ENCODE measurements at places on chromosomes 1 and 21. TPM values are rescaled to one million over a fixed set of nuclear protein-coding genes. Genes with fewer than 3 reads are reported as not detected.

- peak; percentile 9 for DNase-seq
- H3K27ac ChIP-seq: no peak overlapping the region
- H3K4me1 ChIP-seq: no peaks in the 10 kb centered on the region
- no peaks in the 10 kb centered on the region for H3K27me3 ChIP-seq
Observed at GRCh38 chr1:160354388-160354985, 11.3 kb downstream of the NCSTN start.

DNA sequence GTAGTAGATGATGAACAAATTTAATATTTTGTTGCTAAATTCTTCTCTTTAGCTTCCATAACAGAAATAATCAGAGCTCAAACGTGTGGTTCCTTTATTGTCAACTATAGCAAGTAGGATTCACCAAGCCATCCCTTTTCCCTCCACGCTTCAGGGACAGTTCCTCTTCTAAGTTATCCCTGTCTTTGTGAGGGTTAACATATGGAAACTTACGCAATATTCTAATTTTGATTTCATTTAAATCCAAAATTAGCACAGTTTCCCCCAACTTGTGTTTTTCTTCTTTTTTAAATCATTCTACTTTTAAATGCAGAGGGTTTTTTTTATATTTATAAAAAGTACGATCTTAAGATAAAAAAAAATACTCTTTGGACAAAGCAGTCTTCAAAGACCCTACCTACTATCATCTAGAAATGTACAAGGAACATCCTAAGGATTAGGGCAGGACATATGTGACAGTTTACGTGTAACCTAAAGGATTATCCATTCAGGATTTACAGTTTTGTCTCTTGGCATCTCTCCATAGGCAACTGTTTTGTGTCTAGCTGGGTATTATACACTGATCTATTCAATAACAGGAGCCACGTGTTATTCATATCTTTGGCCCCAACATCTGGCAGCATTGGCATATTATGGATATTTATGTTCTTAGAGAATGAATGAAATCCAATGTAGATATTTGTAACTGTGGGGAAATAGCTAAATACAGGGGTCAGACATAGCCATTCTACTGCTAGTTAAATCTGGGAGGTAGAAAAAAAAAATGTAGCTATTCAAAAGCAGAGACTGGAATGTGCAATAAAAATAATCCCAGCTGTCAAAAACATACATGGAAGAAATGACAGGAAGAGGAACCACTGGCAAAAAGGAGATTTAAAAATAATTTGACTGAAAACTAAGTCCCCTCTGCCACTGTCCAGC is 272.9 kb downstream of the NEGR1 start:
- no peaks in the 10 kb centered on the region for H3K27me3 ChIP-seq
- no peaks in the 10 kb centered on the region for H3K36me3 ChIP-seq
- DNase-seq: no peak
- H3K4me3 ChIP-seq: no peak overlapping the region

GRCh38 chr1:25774921-25775771 is 24.8 kb upstream of the SELENON start:
- H3K27ac ChIP-seq: peak overlapping the region; percentile 74
- peak overlapping the region; percentile 31 for H3K4me3 ChIP-seq
- H3K27me3 ChIP-seq: no peaks in the 10 kb centered on the region
- H3K4me1 ChIP-seq: peaks cover 55% of the 10 kb centered on the region
- DNase-seq: peak; percentile 81

GRCh38 chr1:151367658-151368392 is 4.7 kb downstream of the SELENBP1 start:
- H3K4me3 ChIP-seq: no peak overlapping the region
- peaks cover 18% of the 10 kb centered on the region for H3K27me3 ChIP-seq
- H3K4me1 ChIP-seq: no peaks in the 10 kb centered on the region
- H3K36me3 ChIP-seq: no peaks in the 10 kb centered on the region

- no peaks in the 10 kb centered on the region for H3K27me3 ChIP-seq
- no peak for DNase-seq
Observed at GRCh38 chr1:227733751-227734545, 1.2 kb downstream of the JMJD4 start.

- no peaks in the 10 kb centered on the region for H3K36me3 ChIP-seq
- DNase-seq: no peak
- peaks cover 16% of the 10 kb centered on the region for H3K27me3 ChIP-seq
- H3K4me1 ChIP-seq: no peaks in the 10 kb centered on the region
Observed at GRCh38 chr1:155026154-155026553, 7.4 kb downstream of the DCST2 start.

DNA sequence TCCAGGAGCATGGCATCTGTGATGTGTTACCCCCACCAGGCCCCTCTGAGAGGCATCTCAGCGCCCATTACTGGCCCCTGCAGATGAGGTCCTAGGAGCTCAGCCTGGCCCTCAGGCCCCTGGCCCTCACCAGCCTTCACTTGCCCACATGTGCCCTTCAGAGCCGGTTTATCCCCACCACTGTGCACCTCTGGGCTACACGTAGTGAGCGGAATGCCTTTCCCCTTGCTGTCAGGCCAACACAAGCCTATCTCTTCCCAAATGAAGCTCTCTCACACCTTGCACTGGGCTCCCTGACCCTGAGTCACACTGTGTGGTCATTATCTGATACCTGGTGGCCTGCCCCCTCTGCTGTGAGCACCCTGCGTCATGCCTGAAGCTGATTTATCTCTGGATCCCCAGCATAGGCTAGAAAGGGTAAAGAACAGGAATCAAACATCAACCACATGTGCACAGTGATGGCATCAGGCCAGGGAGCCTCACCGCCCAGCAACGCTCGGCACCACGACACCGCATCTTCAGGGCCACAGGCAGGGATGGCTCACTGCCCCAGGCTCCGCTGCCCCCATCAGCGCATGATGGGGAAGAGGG is 49.1 kb downstream of the GLIS1 start:
- H3K4me1 ChIP-seq: no peaks in the 10 kb centered on the region
- no peak overlapping the region for H3K27ac ChIP-seq
- peaks cover 53% of the 10 kb centered on the region for H3K27me3 ChIP-seq
- DNase-seq: no peak

GRCh38 chr1:205532026-205532898 is 27.8 kb downstream of the CDK18 start:
- peaks cover 3% of the 10 kb centered on the region for H3K36me3 ChIP-seq
- no peak overlapping the region for H3K27ac ChIP-seq
- H3K27me3 ChIP-seq: no peaks in the 10 kb centered on the region

GRCh38 chr1:225928186-225929175 is 4.4 kb upstream of the PYCR2 start:
- H3K27ac ChIP-seq: peak overlapping the region; percentile 54
- no peak overlapping the region for H3K4me3 ChIP-seq
- DNase-seq: no peak
- H3K4me1 ChIP-seq: peaks cover 22% of the 10 kb centered on the region
- no peaks in the 10 kb centered on the region for H3K36me3 ChIP-seq
- no peaks in the 10 kb centered on the region for H3K27me3 ChIP-seq

DNA sequence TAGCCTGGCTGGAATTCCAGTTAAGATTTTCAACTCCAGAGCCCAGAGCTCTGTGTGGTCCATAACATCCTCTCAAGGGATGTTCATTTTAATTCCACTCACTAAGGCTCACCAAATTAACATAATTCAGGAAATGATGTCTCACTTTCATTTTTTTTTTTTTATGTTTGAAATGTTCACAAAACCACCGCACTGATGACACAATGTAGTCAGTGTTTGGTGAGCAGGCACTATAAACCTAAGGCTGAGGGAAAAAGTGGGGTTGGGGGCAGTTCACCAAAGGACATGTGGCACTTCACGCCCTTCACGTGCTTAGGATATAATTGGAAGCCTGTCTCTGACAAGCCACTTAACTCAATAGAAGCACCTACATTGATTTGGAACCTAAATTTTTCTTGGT is 177.3 kb upstream of the CAMK1G start:
- H3K4me1 ChIP-seq: no peaks in the 10 kb centered on the region
- no peaks in the 10 kb centered on the region for H3K36me3 ChIP-seq
- H3K27ac ChIP-seq: no peak overlapping the region

DNA sequence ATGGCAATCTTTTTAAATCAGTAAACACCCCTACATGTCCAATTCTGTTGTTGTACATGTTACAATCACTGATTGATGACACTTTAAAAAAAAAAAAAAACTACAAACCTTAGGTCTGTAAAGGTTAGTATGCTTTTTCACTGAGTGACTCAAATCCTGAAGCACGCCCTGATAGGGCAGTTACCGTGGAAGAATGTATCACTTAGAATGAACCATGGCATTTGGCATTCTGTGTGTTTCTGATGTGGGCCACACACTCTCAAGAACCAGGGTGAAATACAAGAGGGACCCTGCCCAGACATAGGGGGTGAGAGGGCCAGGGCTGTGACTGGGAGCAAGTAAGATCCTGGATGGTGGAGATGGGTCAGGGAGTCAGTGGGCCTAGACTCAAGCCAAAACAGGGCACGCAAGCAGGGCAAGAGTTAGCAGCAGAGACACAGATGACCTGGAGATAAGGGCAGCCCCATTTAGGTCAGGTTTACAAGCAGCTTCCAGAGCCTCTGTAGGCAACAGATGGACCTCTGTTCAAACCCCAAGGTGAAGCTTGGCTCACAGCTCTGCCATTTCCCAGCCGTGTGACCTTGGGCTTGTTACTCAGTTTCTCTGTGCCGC is 47.6 kb upstream of the DMRTB1 start:
- H3K27ac ChIP-seq: peak overlapping the region; percentile 97
- H3K4me1 ChIP-seq: peaks cover 3% of the 10 kb centered on the region
- H3K27me3 ChIP-seq: no peaks in the 10 kb centered on the region

GRCh38 chr1:183957216-183957830 is 80.2 kb downstream of the COLGALT2 start:
- no peaks in the 10 kb centered on the region for H3K27me3 ChIP-seq
- H3K4me1 ChIP-seq: peaks cover 26% of the 10 kb centered on the region
- peak overlapping the region; percentile 81 for H3K27ac ChIP-seq
- no peak for DNase-seq
- no peak overlapping the region for H3K4me3 ChIP-seq

- DNase-seq: no peak
- H3K4me1 ChIP-seq: peaks cover 2% of the 10 kb centered on the region
- H3K4me3 ChIP-seq: no peak overlapping the region
Observed at GRCh38 chr21:37130971-37131370, 57.9 kb downstream of the TTC3 start.

- no peak overlapping the region for H3K27ac ChIP-seq
- no peak overlapping the region for H3K4me3 ChIP-seq
- no peaks in the 10 kb centered on the region for H3K36me3 ChIP-seq
- DNase-seq: no peak
Observed at GRCh38 chr1:180620581-180620980, 11.2 kb upstream of the XPR1 start.

- DNase-seq: no peak
- H3K4me3 ChIP-seq: no peak overlapping the region
- H3K36me3 ChIP-seq: no peaks in the 10 kb centered on the region
- no peak overlapping the region for H3K27ac ChIP-seq
- no peaks in the 10 kb centered on the region for H3K27me3 ChIP-seq
Observed at GRCh38 chr1:228781161-228781808, 46.0 kb downstream of the RHOU start.

DNA sequence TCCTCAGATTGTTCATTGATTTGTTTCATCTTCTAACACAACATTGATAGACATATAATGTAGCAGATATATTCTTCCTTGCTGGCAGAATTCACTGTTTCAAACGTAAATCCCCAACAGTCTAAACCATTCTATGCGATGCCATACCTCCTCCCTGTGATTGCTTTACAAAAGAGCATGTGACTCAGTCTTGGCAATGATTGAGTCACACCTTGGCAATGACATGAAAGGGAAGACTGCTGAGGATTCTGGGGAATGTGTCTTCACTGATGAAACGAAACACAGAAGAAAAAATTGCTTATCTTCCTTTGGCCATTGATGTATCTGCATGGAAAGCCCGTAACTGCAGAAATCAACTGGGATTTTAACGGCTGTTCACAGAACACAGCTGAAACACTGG is 409.6 kb upstream of the ZRANB2 start:
- H3K36me3 ChIP-seq: no peaks in the 10 kb centered on the region
- H3K27me3 ChIP-seq: no peaks in the 10 kb centered on the region
- no peak overlapping the region for H3K4me3 ChIP-seq

- DNase-seq: no peak
- H3K27ac ChIP-seq: no peak overlapping the region
- no peaks in the 10 kb centered on the region for H3K4me1 ChIP-seq
- peaks cover 4% of the 10 kb centered on the region for H3K27me3 ChIP-seq
- no peak overlapping the region for H3K4me3 ChIP-seq
Observed at GRCh38 chr1:54919367-54920359, 32.7 kb upstream of the DHCR24 start.

- H3K36me3 ChIP-seq: no peaks in the 10 kb centered on the region
- H3K27ac ChIP-seq: no peak overlapping the region
- no peak for DNase-seq
- H3K4me3 ChIP-seq: no peak overlapping the region
Observed at GRCh38 chr1:207646944-207647579, 2.1 kb downstream of the CR1L start.

GRCh38 chr1:53549287-53549686 is 90.1 kb downstream of the DMRTB1 start:
- H3K4me1 ChIP-seq: peaks cover 5% of the 10 kb centered on the region
- DNase-seq: no peak
- peaks cover 11% of the 10 kb centered on the region for H3K27me3 ChIP-seq
- H3K27ac ChIP-seq: no peak overlapping the region
- H3K4me3 ChIP-seq: no peak overlapping the region

- H3K27ac ChIP-seq: no peak overlapping the region
- no peaks in the 10 kb centered on the region for H3K36me3 ChIP-seq
- H3K27me3 ChIP-seq: no peaks in the 10 kb centered on the region
- H3K4me3 ChIP-seq: no peak overlapping the region
- H3K4me1 ChIP-seq: no peaks in the 10 kb centered on the region
Observed at GRCh38 chr1:209659909-209660308, 7.7 kb upstream of the LAMB3 start.

- no peak overlapping the region for H3K27ac ChIP-seq
- H3K4me1 ChIP-seq: no peaks in the 10 kb centered on the region
- no peak overlapping the region for H3K4me3 ChIP-seq
Observed at GRCh38 chr1:243729956-243730355, 120.1 kb downstream of the AKT3 start.

GRCh38 chr1:206899717-206900116 is 2.5 kb downstream of the IL24 start:
- no peak for DNase-seq
- H3K4me3 ChIP-seq: no peak overlapping the region
- no peaks in the 10 kb centered on the region for H3K27me3 ChIP-seq

- H3K36me3 ChIP-seq: no peaks in the 10 kb centered on the region
- H3K27me3 ChIP-seq: no peaks in the 10 kb centered on the region
- no peaks in the 10 kb centered on the region for H3K4me1 ChIP-seq
- no peak overlapping the region for H3K27ac ChIP-seq
- no peak for DNase-seq
Observed at GRCh38 chr1:162040657-162041056, 17.0 kb upstream of the OLFML2B start.

Gene CA14
- total RNA-seq: not detected

Gene CHAF1B
- 4.2 TPM for total RNA-seq

Gene SLC30A10
- total RNA-seq: not detected

Gene GPR89B
- total RNA-seq: 23.9 TPM

Gene FLG2
- total RNA-seq: not detected

Gene FAM72B
- total RNA-seq: not detected

Gene ERVH48-1
- 0.21 TPM for total RNA-seq

Gene DCST2
- 2.6 TPM for total RNA-seq
